SK-MEL-5 (cell line): ENCODE measurements at places on chromosomes 3 and 15.

GRCh38 chr3:149227591-149228268 lies 6.1 kb upstream of the CP start:
- no peak for DNase-seq

DNA sequence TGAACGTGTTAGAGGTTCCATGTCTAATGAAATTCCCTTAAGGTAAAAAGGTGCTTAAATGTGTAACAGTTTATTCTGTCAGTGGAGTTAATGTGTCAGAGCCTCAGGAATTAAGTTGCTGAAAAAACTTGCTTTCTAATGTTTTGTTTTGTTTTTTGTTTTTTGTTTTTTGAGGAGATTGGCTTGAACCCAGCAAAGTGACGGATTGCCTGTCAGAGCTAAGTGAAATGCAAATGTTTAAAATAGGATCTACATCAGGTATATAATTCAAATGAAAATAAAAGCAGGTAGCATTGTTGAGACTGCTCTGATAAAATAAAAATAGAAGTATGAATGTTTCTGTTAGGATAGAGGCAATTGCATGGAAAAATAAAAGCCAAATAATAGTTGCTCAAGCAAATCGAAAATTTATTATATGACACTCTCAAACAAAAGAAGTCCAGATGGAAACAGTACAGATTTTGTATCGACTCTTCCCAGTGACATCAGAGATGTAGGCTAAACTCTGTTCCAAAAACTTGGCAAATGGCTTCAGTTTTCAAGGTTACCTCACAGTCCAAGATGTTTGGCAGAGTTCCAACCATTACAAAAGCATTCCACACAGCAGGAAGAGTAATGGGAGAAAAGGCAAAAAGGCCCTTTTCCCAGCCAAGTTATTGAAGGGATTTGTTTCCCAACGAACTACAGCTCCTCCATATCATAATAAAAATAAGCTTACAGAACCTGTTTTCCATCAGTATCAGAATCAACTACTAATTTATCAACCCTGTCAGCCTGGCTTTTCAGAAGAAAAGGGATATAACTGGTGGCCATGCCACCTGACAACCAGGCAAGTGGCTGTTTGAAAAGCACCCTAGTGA lies 291.0 kb downstream of the TBL1XR1 start:
- peak; percentile 17 for DNase-seq

- no peak for DNase-seq
These were observed 75.5 kb downstream of the RBPMS2 start for GRCh38 chr15:64699751-64700388.

- DNase-seq: no peak
These were observed 126.5 kb downstream of the CMSS1 start for GRCh38 chr3:99943931-99944761.

DNA sequence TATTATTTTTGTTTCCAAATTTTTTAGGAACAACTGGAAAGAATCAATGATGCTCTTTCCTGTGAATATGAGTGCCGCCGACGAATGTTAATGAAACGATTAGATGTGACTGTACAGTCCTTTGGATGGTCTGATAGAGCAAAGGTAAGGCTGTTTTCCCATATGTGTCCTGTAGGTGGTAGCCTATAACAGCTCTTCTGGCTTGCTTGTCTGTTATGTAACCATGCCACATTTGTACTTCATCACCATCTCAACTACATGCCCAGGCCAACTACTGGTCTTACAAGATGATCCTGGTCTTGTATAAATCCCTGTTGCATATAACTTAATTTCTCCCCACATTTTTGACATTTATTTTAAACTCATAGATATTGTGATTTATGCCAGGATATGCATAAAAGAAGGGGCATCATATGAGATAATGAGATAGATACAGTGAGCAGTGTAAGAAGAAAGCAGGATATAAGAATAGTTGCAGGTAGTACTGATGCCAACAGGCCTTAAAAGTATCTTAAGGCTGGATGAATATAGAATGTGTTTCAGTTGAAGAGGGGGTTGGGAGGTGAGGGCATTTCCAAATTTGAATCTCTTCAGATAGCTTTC lies 20.3 kb downstream of the FAM98B start:
- DNase-seq: peak; percentile 81

GRCh38 chr3:171187706-171188290 lies 161.3 kb upstream of the SLC2A2 start:
- DNase-seq: peak; percentile 73

GRCh38 chr3:58120075-58120812 lies 90.5 kb downstream of the DNASE1L3 start:
- no peak for DNase-seq

GRCh38 chr15:26691249-26691648 lies 81.6 kb downstream of the GABRB3 start:
- DNase-seq: no peak

DNA sequence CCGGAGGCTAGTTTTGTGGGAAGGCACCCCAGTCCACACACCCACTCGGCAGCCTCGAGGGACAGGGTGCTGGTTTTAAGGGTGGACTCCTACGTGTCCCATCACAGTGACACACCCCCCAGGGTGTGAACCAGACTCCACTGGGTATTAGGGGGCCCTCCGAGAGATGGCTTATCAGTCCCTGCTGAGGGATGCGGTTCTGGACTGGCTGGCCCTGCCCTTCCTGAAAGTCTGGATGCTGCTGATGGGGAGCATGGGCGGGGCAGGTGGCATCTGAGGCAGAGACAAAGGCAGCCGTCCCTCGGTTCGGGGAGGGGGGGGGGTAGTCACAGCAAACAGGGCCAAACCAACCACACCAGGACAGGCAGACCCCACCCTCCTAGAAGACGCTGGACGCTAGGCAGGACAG lies 939 bp upstream of the ULK3 start:
- DNase-seq: no peak

DNA sequence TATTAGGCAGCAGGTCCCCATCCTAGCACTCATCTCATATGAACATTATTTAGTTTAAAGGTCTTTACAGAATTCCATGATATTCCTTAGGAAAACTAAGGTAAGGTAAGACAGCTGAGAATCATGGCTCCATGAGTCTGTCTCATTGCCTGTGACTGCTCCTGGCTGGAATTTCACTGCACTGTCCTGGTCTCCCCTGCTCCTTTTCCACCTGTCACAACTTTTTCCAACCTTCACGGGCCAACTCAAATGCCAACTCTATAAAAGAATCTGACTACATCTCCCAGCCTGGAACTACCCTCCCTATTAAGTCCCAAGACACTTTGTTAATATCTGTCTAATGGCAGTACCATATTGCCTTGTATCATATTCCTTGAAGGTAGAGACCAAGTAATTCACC lies 7.6 kb downstream of the CNBP start:
- no peak for DNase-seq

- DNase-seq: peak; percentile 10
These were observed 485.2 kb upstream of the PROK2 start for GRCh38 chr3:72270072-72270681.

GRCh38 chr3:22377421-22377820 lies 626.4 kb upstream of the ZNF385D start:
- no peak for DNase-seq

DNA sequence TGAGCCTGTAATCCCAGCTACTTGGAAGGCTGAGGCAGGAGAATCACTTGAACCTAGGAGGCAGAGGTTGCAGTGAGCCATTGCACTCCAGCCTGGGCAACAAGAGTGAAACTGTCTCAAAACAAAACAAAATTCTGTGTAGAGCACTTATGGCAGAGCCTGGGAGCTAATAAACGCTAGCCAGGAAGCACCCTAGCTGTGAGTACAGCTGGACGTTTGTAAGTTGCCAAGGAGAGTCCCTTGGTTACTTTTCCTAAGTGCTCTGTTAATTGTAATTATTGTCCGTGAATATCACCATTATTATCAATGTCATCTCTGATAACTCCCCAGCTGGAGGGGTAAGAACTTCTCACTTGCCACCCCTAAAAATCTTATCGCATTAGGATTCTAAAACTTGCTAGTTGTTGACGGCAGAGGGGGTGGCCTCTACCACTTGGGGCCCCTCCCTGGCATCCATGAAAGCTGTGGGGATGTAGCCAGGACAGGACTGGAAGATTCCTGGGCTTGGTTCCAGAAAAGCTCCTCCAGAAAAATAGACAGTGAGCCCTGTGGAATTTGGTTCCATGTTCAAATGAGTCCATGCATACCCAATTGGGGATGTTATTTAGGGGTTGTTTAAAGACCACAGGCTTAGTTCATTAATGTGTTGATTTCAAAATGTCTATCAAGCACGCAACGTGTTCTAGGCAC lies 9.9 kb upstream of the KLHL25 start:
- DNase-seq: no peak

DNA sequence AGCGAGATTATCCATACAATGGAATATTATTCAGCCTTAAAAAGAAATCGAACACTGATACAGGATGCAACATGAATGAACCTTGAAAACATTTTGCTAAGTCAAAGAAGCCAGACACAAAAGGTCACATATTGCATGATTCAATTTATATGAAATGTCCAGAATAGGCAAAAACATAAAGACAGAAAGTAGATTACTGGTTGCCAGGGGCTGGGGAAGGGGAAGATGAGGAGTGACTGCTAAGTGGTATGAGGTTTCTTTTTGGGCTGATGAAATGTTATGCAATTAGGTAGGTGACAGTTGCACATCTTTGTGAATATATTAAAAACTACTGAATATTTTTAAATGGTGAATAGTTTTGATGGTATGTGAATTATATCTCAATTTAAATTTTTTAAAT lies 38.3 kb downstream of the LRRFIP2 start:
- DNase-seq: no peak

- DNase-seq: no peak
These were observed 104.9 kb upstream of the TGFBR2 start for GRCh38 chr3:30501526-30501925.

DNA sequence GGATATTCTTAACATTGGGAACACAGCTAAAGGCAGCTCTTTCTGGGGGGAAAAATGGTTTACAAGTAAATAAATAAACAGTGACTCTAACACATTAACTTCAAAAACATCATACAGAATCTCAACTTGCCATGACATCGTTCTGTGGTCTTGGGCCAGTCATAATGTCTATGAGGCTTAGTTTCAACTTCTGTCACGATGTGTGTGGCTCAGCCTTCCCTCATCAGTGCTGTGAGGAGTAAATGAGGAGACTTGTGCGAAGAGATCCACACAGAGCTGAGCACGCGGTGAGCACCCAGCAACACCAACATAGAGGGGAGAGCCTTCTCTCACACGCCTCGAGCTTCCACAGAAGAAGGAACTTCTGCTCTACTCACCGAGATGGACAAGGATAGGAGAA lies 49.0 kb downstream of the DZIP1L start:
- no peak for DNase-seq

GRCh38 chr3:57816471-57817095 lies 60.5 kb downstream of the SLMAP start:
- no peak for DNase-seq

GRCh38 chr15:31457161-31457560 lies 130.5 kb downstream of the KLF13 start:
- DNase-seq: no peak

DNA sequence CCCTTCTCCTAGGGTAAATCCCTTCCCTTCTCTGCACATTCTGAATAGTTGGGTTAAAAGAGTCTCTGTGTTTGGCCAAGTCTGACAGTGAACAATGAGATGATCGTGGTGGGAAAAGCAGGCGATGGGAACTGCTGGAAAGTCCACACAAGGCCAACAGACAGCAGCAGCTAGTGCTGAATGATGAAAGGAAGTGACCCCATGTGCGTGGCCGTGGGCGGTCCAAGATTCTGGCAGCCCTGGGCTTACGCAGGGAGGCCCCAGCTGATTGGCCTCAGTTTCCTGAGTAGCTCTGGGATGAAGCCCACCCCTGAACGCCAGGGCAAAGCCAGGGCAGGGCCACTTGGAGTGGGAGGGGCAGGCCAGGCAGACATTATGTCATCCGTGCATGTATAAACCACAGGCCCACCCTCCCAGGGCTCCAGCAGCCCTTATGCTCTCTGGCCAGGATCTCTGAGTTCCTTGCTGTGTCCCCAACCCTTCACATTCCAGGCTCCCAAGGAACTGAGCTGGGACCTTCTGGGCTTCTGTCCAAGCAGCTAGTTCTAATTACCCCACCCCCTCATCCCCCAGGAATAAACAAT lies 57.8 kb downstream of the CDC25A start:
- peak; percentile 32 for DNase-seq

DNA sequence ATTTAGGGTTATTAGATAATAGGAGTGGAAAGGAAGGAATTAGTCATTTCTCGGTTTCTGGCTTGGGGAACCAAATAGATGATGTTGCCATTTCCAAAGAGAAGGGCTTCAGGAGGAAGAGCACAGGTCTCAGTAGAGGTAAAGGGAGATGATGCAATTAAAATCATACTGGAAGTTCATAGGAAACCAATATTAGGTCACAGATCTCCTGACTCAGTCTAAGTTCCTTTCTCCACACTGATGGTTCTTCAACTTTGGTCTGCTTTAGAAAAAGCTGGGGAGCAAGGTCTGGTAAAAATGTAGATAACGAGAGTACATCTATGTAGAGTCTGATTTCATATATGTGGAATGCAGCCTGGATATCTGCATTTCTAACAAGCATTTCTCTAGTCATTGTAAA lies 130.9 kb downstream of the POLQ start:
- no peak for DNase-seq
